ENCODE measurements at places on chromosomes 5 and 9.

- no peak for DNase-seq
Observed at GRCh38 chr9:136267261-136268111, 21.9 kb upstream of the QSOX2 start.

GRCh38 chr9:113164536-113165300 is 13.9 kb downstream of the SLC31A2 start:
- no peak for DNase-seq

DNA sequence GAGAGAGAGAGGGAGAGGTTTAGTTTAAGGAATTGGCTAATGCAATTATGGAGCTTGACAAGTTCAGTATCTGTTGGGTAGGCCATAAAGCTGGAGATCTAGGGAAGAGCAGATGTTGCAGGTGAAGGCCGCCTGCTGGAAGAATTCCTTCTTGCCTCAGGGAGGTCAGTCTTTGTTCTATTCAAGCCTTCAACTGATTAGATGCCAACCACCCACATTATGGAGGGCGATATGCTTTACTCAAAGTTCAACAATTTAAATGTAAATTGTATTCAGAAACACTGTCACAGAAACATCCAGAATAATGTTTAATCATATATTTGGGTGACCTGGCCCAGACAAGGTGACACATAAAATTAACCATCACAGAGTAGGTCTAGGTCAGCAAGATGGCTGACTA is 51.7 kb upstream of the SSBP2 start:
- no peak for DNase-seq

- DNase-seq: no peak
Observed at GRCh38 chr9:4787876-4788275, 4.9 kb upstream of the RCL1 start.

GRCh38 chr9:34996905-34997279 is 7.3 kb downstream of the DNAJB5 start:
- no peak for DNase-seq

GRCh38 chr5:153520952-153521351 is 30.5 kb downstream of the GRIA1 start:
- no peak for DNase-seq

- DNase-seq: no peak
Observed at GRCh38 chr9:132729235-132729890, 59.1 kb downstream of the GTF3C4 start.

GRCh38 chr5:66553368-66553912 is 42.8 kb upstream of the MAST4 start:
- no peak for DNase-seq

DNA sequence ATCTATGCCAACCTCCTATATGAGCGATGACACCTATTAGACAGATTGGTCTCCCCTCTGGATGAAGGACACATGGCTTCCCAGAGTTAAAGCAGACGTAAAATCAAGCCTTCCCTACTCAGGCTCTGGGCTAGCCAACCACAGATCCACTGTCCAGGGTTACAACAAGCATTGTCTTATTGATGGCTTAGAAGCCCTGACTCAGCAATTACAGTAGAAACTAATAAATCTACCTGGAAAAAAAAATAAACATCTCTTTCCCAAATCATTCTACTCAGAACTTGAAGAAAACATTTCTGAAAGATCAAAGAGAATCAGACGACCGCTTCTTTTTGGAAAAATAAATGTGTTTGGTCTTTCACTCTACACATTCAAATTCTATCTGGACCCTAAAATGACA is 189.3 kb downstream of the GLIS3 start:
- DNase-seq: no peak

- no peak for DNase-seq
Observed at GRCh38 chr5:141686648-141687416, 4.8 kb upstream of the ARAP3 start.

DNA sequence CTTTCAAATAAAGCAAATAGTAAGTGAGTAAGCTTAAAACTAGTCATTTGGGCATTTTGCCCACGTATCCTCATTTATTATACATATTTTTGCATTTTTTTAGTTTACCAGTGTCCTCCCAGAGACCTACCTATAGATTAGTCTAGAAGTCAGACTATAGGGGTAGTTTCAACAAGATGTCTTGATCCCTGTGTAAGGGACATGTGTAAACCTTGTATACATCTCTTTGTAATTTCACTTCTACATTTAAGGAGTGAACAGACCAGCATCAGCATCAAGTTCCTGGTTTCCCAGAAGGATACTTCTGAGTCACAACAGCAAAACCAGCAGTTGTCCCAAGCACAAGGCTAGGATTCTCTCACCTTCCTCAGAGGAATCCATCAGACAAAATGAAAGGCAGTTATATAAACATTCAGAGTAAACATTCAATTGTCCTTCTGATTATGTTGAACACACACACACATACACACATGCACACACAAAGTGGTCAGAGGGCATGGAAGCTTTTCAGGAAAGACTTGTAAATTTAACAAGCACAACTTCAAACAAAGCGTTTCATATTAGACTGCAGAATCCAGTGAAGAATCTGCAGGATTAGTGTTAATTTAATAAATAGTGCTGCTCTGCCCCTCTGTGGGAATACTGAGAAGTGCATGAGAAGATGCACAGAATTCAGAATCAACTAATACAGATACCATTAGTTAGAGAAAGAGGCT is 55.4 kb downstream of the HINT1 start:
- no peak for DNase-seq

DNA sequence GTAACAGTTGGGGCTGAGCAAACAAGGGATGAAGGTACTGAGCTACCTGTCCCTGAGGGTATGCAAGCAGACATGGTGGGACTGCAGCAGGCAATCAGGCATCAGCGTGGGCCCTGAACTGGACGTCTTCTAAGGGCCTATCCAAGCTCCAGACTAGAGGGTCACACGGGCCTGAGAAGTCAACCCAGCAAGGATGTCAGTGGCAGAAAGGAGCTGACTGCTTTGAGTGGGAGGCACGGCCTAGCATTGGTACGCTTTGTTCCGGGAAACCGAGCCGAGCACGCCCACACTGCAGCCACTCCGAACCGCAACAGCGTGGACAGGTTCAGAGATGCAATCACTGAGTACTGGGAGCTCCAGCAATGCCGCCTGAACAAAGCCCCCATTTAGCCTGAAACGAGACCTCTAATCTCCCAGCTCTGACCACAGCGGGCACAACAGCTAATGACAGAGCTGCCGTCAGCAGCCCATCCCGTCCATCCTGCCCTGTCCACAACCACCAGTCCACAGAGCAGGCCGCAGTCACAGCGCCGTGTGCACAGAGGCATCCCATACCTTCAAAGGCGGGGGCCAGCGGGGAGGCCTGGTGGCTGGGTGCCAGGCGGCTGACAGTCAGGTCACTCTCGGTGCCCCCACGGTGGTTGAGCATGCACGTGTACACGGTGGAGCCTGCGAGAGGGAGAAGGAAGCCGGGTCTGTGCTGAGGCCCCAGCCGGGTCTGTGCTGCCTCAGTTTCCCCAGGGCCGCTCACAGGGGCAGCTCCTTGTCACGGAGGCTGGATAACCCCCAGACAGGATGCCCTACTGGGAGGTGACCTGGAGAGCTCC is 44.2 kb downstream of the SARDH start:
- DNase-seq: no peak

- no peak for DNase-seq
Observed at GRCh38 chr9:83182071-83182470, 119.1 kb upstream of the RASEF start.

DNA sequence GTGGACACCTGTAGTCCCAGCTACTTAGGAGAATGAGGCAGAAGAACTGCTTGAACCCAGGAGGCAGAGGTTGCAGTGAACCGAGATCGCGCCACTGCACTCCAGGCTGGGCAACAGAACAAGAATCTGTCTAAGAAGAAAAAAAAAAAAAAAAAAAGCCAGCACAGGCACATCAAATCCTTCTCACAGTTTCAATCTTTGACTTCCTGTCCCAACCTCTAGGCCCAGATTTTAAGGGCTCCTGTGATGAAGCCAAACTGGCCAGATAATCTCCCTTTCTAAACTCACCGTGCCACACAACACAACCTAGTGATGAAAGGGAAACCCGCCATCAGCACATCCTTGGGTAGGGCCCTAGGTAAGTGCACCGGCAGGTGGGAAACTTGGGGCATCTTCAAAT is 58.1 kb downstream of the ROR2 start:
- DNase-seq: no peak

GRCh38 chr5:72046106-72046505 is 61.2 kb upstream of the MAP1B start:
- DNase-seq: no peak

GRCh38 chr9:95586326-95586725 is 69.6 kb upstream of the PTCH1 start:
- no peak for DNase-seq

GRCh38 chr5:78361631-78361993 is 1.2 kb downstream of the SCAMP1 start:
- no peak for DNase-seq

- DNase-seq: no peak
Observed at GRCh38 chr9:8585036-8585435, 785.5 kb upstream of the DMAC1 start.

DNA sequence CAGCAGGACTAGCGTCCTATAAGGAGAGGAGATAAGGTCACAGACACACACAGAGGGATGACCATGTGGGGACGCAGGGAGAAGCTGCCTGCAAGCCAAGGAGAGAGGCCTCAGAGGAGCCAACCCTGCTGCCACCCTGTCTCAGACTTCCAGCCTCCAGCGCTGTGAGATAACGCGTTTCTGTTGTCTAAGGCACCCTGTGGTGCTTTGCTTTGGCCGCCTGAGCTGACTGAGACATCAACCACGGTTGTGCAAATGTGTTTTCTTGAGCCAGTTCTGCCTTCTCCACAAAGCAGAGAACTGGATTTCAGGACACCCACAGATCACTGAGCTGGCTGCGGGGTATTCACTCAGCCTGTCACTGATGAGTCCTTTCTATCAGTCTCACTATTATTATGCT is 149.1 kb downstream of the NXNL2 start:
- DNase-seq: no peak

DNA sequence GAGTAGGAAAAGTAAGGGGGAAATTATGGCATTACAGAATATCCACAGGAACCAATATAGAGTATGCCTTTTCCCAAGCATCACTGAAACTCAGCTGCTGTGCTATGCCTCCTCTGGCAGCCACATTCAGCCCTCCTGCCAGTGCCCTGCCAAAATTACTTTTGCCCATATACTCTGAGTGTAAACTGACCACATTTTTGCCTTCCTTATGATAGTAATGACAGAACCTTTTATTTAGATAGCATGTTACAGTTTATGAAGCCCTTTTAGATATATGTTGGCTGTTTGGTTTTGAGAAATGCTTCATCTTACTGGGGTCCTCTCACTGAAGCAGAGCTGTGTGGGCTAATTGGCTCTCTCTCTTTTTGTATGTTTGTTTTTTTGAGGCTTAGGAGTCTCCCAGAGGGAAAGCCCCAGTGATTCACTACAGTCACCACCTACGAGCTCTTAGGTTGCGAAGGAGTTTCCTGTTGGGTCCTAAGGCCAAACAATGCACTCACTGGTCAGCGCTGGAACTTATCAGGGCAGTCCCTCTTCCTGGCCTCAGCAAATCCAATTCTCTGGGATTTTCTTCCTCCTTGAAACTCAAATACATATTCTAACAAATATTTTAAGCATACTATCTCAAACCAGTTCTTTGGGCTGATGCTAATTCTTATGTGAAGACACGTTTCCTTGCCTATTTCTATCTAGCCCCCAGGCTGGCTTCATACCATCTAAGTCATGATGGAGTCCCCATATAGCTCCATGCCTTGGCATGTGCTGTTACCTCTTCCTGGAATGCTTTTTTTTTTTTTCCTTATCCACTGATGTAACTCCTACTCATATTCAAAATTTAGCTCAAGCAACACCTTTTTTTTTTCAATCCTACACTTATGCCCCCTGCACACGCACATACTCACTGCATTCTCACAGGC is 3.7 kb downstream of the PHF24 start:
- DNase-seq: no peak

- no peak for DNase-seq
Observed at GRCh38 chr9:98295824-98296223, 40.4 kb upstream of the TBC1D2 start.

DNA sequence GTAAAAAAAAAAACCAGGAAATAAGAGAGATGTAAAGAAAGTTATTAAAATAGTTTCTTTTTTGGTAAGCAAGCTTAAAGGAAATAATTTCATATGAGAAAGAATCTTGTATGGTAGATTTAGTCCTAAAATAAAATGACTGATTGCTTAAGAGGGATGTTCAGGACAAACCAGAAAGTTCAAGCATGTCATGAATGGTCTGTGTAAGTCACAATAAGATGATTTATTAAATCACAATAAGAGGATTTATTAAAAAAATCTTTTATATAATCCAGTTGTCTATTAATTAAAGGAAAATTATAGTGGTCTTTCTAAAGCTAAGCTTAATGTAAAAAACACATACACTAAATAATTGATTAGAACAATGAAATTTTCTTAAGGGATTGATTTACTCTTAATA is 91.8 kb upstream of the OR13F1 start:
- DNase-seq: no peak

DNA sequence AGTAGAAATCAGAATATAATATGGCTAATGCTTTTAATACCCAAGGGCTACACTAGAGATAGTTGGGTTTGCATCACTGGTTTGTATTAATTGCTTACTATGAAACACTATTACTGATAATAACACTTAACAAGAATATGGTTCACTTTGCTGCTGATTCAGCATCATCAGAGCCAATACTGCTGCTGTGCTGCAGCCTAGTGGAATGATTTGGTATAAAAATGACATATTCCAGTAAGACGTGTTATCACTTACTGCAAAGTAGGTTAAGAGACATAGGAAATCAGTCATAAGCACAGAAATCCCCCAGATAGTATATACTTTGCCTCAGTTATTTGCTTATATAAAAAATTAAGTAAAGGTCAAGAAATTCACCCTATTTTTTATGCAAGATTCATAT is 2.8 kb downstream of the CDH10 start:
- no peak for DNase-seq

- DNase-seq: no peak
Observed at GRCh38 chr5:27682600-27682999, 644.2 kb upstream of the CDH9 start.

- DNase-seq: peak; percentile 19
Observed at GRCh38 chr5:131064669-131065371, 100.2 kb downstream of the HINT1 start.

- no peak for DNase-seq
Observed at GRCh38 chr9:122406070-122406890, 35.5 kb downstream of the PTGS1 start.

DNA sequence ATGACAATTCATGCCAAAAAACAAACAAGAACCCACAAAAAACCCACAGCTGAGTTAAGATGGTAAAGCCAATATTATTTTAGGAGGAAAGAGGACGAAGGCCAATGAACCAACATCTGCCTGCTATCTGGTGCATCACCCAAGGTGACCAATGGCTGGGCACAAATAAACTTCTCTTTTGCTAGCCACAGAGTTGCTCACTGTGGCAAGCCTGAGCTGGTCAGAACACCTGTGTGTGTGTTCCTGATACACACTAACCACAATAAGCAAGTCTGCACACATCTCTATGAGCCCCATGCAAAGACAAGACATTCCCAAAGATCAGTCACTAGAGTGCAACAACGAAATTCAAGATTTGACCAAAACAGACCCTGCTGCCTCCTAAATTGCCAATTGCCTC is 63.1 kb downstream of the RNF38 start:
- DNase-seq: no peak

GRCh38 chr9:35914301-35914807 is 5.1 kb downstream of the SPAAR start:
- no peak for DNase-seq

Measured in NCI-H510A (cell line).